Stimulated activated CD4-positive, alpha-beta T cell treated with anti-CD3 and anti-CD28 coated beads, Interleukin-4, amount 100 ng/mL, for 48 hours (primary cell): ENCODE measurements at places on chromosomes 1 and 21.
A peak's percentile ranks its signal among the peaks of the same experiment; 100 is the strongest.

GRCh38 chr1:12472798-12473551, 145.0 kb downstream of the DHRS3 start:
- peak; percentile 77 for DNase-seq

DNA sequence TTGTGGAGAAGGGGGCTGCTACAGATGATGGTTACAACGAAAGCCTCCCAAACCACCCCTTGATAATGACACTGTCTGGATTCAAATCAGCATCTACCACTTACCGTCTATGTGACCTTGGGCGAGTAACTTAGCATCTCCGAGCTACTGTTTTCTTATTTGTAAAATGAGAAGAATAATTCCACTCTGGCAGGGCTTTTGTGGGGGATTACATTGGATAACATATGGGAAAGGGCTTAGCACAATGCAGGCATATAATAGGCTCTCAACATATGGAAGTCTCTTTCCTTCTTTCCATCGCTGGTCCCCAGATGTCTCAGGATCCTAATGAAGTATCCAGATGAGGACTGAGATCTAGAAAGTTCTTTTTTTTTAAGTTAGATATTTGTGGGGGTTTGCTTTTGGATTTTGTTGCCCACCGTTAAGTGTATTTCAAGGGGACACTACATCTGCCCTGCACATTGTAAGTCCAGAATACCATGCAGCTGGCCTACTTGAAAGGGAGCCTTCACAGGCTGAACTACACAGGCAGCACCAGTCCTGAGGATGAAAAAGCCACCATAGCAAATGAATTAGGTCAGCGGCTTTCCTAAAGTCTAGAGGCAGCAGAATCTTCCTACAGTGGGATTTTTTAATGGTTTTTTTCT, 172.2 kb upstream of the IRF2BP2 start:
- DNase-seq, result no peak

GRCh38 chr1:211547710-211548109, 31.3 kb downstream of the SLC30A1 start:
- DNase-seq, result no peak

- DNase-seq, result no peak
Observed at GRCh38 chr1:1624443-1625403, 7.2 kb upstream of the MMP23B start.

DNA sequence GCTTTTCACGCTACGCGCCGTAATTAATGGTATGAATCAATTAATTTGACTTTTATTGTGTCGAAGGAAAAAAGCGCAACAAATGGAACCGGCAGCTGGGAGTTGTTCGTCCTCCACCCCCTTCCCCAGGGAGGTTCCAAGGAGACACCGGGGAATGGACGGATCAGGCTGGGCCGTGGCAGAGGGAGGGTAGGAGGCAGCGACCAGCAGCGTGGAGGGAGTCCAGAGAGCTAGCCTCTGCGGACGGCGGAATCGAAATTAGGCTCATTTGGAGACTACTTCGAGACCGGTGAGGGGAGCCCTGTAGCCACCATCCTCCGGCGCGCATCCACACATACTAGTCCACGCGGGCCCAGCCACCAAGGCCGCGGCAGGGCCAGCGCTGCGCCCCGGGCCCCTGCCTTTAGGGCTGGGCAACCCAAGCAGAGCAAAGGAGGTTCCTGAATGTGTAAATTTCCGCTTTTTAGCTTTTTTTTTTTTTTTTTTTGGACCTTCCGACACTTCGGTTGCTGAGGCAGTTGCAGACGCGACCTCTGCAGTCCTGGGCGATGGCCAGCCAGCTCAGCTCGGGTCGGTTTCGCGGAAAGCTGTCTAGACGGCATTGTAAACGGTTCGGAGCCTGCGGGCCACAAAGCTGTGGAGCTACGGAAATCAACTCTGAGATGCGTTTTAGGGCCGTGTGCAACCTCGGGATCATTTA, 2.2 kb upstream of the FOXD3 start:
- no peak for DNase-seq

GRCh38 chr1:81424061-81424460, 376.7 kb upstream of the ADGRL2 start:
- DNase-seq, result no peak

DNA sequence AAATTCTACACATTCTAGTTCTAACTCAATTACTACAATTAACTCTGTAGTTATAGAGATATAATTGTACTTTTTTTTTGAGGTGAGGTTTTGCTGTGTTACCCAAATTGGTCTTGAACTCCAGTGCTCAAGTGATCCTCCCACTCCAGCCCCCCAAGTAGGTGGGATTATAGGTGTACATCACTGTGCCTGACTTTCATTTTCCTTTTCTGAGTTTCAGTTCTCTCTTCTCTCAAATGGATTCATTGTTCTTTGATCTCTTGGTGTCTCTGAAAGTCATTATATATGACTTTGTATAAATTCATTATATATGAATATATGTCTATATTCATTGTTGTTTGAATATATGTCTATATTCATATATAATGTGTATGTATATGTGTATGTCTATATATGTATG, 74.0 kb upstream of the GALNT2 start:
- DNase-seq, result no peak

- DNase-seq, result peak; percentile 6
Observed at GRCh38 chr1:72284348-72285073, 2.2 kb upstream of the NEGR1 start.

- DNase-seq, result no peak
Observed at GRCh38 chr1:222995236-222995580, 147.8 kb downstream of the TLR5 start.

DNA sequence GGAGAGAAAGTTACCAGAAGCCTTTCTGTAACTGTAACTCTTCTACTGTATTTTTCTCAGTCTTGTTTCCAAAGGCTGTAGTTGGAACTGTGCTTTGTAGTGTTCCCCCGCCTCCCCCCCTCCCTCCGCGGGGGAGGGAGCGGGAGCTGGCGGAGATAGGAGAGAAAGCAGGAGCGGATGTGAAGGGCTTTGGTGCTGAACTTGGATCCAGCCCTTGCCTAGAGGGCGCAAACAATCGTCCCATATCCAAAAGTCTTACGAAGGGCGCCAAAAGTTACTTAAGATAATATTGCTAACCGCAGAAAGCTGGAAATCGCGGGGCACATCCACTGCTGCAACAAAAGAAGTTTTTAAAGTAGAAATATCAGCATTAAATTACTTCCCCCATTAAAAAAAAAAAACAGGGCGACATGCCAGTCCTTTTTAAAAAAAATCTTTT, 2.4 kb upstream of the NFIA start:
- DNase-seq, result no peak

GRCh38 chr21:43362321-43362791, 64.6 kb downstream of the SIK1 start:
- peak; percentile 58 for DNase-seq

DNA sequence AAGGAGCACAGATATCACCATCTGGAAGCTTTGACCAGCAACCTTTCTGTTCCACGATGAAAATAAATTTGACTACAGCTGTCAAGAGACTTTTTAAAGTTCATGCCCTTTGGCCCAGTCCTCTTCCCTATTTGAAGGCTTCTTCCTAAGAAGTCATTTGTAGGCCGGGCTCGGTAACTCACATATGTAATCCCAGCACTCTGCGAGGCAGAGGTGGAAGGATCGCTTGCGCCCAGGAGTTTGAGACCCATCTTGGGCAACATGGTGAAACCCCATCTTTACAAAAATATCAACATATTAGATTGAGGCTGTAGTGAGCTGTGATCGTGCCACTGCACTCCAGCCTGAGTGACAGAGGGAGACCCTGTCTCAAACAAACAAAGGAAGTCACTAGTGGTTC, 58.3 kb upstream of the IFFO2 start:
- DNase-seq, result no peak

DNA sequence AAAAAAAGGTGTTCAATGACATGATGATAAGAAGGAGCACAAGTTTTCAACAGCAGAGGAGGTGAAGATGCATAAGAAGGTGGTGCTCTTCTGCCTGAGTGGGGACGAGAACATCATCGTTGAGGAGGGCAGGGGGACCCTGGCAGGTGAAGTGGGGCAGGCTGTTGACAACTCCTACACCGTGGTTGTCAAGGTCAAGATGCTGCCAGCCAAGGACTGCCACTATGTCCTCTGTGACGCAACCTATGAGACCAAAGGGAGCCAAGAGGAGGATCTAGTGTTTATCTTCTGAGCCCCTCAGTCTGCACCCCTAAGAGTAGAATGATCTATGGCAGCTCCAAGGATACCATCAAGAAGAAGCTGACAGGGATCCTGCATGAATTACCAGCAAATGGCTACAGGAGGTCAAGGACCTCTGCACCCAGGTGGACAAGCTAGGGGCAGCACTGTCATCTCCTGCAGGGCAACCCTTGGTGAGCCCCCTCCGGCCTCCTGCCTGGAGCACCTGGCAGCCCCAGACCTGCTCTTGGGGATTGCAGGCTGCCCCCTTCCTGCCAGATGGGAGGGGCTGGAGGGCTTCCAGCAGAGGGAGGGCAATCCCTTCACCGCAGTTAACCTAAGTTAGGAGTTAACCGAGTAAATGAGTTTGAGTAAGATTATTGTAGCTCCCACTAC, 80.5 kb downstream of the ZNF281 start:
- no peak for DNase-seq

GRCh38 chr1:95169548-95169947, 52.4 kb downstream of the TLCD4 start:
- no peak for DNase-seq

- DNase-seq, result no peak
Observed at GRCh38 chr1:1136547-1137230, 20.8 kb upstream of the C1orf159 start.

DNA sequence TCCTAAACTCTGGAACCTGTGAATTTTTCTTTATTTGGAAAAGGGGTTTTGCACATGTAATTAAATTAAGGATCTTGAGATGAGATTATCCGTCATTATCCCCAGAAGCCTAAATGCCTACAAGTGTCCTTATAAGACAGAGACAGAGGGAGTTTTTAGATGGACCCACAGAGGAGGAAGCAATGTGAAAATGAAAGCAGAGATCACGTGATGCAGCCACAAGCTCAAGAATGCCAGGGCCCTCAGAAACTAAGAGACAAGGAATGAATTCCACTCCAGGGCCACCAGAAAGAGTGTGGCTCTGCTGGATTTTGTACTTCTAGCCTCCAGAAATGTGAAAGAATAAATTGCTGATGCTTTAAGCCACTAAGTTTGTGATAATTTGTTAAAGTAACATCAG, 183.6 kb upstream of the UBE2U start:
- DNase-seq, result no peak

GRCh38 chr1:3331564-3331963, 122.9 kb upstream of the ARHGEF16 start:
- DNase-seq, result no peak

- DNase-seq, result no peak
Observed at GRCh38 chr1:210901981-210902770, 231.8 kb downstream of the KCNH1 start.

DNA sequence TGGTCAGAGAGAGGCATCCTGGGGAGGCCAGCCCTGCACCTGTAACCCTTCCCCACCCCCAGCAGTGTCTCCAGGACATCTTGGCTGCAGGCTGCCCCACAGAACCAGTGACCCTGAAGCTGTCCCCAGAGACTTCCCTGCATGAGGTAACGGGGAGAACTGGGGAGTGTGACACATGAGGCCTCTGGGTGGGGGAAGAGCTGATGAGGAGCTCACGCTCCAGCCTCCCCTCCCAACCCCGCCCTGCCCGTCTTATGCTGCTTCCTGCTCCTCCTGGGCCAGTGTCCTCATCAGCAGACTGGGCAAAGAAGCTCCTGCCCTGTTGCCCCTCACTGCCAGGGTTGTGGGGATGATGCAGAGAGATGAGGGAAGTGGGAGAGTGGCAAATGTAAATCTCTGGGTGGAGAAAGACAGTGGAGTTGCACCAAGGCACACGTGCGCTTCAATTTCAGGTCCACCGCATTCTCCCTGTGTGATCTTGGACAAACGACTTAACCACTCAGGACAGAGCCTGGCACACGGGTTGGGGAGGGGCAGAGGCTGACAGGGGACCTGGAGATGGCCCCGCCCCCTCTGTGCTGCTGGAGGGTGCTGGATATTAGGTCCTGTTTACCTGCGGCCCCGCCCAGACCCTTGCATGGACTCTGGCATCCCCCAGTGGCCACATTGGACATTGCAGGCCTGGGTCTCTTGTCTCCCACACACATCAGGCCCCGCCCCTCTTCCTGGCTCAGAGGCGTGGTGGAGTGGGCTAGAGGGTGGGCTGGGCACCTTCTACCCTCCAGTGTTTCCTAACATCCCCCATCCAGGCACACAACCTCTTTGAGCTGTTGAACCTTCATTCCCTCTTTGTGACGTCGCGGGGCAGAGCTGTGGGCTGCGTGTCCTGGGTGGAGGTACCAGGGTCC, 12.3 kb downstream of the CLCNKB start:
- DNase-seq, result peak; percentile 62

DNA sequence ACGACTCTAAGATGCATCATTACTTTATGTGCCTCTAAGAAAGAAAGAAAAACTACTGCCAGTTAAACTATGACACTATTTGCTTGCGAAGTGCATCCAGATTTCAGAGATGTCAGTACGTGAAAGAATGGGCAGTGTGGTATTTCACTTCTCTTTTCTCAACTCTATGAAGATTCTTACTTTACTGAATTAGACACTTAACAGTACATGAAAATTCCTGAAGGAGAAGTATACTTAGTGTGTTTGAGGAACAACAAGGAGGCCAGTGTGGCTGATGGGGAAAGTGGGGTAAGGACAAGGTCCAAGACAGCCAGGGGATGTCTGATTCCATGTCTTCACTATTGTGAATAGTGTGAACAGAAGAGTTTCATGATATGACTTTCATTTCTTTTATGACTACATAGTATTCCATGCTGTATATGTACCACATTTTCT, 53.9 kb upstream of the HSD17B7 start:
- no peak for DNase-seq

DNA sequence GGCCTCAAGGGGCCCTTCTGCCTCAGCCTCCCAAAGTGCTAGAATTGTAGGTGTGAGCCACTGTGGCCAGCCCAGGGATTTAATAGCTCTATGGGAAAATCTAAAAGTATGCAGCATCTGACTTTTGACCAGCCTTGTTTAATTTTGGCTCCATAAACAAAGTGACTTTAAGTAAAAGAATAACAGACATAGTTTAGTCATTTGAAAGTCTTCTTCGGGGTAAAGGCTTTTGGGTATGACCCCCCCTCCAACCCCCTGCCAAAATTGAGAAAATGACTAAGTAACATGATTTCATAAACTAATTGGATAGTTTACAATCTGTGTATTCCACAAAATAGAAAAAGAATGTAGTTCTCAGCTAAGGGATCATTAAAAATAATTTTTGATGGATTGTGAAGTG, 17.0 kb downstream of the GPBP1L1 start:
- DNase-seq, result no peak

DNA sequence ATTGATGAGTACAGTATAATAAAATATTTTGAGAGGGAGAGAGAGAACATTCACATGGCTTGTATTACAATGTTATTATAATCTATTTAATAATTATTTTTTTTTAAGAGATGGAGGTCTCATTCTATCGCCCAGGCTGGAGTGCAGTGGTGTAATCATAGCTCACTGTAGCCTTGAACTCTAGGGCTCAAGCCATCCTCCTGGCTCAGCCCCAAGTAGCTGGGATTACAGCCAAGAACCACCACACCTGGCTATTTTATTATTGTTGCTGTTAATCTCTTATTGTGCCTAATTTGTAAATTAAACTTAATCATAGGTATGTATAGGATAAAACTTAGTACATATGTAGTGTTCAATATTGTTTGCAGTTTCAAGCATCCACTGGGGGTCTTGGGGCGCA, 57.8 kb downstream of the HS2ST1 start:
- no peak for DNase-seq

- DNase-seq, result no peak
Observed at GRCh38 chr1:9776685-9777084, 47.1 kb downstream of the CLSTN1 start.

GRCh38 chr1:58941471-58942289, 157.8 kb upstream of the JUN start:
- DNase-seq, result no peak

GRCh38 chr1:9084906-9085305, 15.5 kb upstream of the SLC2A5 start:
- no peak for DNase-seq
